ENCODE measurements at places on chromosomes 4 and X.

DNA sequence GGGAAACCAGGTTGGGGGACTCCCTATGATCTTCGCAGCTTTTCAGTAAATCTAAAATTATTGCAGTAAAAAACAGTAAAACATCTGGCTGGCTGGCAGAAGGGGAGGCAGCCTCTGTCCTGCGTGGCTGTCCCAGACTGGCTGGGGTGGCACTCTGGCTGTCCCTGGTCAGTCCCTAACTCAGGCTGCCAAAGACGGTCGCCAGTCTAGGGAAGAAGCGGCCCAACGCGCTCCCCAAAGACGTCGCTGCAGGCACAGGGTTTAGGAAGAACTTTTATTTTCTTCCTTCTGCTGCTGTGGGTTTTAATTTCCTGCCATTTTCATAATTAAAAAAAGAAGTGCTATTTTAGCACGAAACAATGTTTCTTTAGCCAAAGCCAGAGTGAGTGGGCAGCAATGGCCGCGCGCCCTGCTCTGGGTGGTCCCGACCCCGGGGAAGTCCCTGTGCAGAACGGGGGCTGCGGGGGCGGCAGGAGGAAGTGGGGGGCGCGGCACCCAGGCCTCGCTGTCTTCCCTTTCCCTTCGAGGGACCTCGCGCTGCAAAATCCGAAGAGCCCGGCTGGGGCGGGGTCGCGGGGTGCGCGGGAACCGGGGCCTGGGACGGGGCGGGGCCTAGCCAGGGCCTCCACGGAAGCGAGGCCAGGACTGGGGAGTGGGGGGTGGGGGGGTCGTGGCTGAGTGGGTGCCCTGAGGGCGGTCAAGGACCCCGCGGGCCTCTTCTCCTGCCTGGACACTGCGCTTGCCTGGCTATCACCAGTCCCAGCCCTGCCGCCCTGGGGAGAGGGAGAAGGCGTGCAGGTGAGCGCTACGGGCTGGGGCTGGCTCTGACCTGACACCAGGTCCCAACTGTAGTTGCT, 6.3 kb upstream of the LETM1 start:
- no peak for DNase-seq

GRCh38 chrX:106906361-106906760, 3.2 kb upstream of the RIPPLY1 start:
- DNase-seq: no peak

- DNase-seq: no peak
Observed at GRCh38 chrX:10158279-10159144, 1.7 kb downstream of the CLCN4 start.

DNA sequence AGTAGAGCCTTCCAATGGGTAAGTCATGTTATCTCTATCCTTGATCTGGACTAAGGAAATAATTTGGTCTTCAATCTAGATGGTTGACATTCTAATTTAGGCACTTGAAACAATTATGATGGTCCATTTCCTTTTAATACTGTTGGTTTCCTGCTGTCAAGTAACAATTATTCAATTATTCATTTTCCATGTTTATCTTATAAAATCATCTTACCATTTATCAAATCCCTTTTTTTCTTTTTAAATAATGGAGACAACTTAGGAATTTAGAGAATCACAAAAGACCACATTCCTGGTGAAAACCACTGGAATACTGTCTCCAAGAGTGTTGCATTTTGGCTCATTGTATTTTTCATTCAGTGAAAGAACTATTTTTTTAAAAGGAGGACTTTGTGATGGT, 148.7 kb upstream of the CTSO start:
- DNase-seq: no peak

- no peak for DNase-seq
Observed at GRCh38 chr4:54082168-54082567, 17.8 kb upstream of the CHIC2 start.

DNA sequence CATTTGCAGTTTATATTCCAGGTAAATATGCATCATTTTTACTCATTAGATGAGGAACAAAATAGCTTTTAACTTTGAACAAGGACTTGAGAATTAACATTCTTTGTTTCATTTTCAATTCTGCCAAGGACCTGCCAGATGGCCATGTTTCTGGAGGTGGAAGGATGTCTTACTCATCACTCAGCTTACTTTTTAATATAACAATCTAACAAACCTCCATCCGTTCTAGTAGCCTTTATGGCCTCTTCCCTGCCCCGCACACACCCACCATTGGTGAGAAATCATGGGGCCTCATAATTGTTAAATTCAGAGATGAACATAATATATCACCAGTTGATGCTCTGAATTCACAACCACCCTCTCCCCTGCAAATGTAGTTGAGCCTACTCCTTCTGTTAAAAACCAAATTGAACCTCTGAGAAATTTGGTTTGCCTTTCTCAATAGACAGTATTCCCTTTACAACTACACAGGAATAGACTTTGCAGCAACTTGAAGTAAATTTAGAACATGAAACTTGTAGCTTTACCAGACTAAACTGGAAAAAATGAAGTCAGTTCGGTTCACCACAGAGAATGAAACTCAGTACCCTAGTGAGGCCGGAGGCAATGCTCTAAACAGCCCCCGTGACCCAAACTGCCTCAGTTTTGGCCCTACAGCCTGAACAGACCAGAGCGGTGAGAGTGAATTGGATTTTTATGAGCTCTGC, 50.1 kb upstream of the ACSL4 start:
- no peak for DNase-seq

GRCh38 chrX:150651906-150652305, 41.3 kb upstream of the MTMR1 start:
- no peak for DNase-seq

DNA sequence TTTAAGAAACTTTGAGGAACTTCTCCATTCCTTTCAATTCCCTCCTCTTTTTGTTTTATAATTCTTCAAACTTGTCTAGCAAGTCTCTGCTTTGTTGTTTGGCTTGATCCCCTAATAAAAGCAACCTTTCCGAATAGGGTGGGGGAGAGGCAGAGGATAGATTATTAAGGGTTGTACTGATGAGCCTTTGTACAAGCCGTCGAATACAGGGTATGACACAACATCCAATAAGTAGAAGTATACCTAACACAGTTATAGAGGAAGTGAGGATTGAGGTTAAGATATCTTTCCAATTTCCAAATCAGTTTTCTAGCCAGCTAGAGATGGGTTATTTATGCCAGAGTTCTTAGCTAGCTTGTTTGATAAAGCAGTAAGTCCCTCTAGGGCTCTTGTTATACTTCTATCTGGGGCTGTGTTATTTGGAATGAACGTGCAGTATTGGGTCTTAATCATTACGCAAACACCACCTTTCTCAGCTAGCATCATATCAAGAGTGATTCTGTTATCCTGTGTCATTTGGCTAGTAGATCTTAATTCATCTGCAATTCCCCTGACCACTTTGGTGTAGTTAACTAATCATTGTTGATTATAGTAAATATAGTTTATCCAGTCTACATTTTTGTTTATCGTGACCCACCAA, 18.5 kb downstream of the METAP1 start:
- DNase-seq: no peak

- no peak for DNase-seq
Observed at GRCh38 chrX:149712831-149713230, 971 bp downstream of the MAGEA11 start.

DNA sequence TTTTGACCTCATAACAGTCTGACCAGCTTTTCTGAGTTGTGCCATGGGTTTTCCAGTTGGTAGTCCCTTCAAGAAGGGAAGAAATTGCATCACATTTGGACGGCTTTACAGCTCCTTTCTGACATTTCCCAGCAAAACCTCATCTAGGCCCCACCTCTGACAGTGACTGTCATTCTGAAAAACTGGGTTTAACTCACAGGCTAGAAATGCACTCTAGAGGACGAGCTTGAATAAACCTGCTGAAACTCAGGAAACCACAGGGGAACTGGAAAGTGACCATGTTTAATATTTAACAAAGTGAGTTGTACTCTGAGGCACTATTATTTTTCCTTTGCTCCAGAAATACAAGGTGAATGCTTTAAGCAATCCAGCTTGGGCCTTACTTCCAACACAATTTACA, 434.3 kb upstream of the RASGEF1B start:
- DNase-seq: no peak

DNA sequence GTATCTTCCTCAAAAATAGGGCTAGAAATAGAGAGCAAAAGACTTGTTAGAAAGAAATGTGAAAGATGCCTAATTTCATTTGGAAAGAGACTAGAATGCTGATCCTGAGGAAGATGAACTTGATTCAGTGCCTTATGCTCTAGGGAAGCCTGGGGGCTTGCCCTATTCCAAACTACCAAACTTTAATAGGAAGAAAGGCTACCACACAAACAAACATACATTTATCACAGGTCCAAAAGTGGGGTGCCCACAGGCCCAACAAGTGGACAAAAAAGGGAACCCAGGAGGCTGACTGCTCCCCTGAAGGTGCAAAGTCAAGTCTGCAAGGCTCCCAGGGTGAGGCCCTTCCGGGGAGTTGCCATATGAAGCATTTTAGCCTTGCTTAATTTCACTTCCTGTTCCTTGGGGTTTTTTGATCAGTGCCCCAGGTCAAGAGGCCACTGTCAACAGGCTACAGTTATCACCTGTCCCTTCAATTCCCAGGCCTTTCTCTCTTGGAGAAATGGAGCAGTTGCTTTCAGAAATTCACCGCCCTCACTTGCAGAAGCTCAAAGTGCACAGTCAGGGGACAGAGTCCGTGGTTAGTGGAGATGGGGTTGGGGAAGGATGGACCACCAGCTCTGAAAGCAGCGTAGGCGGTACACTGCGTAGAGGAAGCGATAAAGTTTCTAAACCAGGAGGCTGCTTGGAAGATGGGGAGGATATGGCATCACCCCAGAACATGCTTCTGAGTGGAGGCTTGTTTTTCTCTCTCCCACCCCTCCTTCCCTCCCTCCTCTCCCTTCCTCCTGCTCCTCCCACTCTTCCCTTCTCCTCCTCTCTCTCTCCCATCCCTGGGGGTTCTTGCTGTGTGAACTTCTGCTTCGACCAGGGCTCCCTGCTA, 36.4 kb downstream of the TMEM154 start:
- DNase-seq: peak; percentile 49

DNA sequence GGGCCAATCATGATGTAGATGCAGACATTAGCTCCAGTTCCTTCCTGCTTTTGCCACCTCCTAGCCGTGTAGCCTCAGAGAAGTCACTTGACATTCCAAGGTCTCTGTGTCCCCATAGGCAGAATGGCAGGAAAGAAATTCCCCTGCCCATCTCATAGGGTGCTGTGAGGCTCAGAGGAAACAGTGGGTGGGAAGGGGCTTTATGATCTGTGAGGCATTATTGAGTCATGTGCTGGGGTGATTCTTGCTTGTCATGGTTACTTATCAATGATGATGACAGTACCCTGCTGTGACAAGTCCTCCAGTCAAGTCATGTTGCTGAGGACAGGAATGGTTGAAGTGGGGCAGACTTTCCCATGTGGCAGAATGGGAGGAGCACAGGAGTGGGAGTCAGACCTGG, 63.7 kb downstream of the MSX1 start:
- DNase-seq: no peak

DNA sequence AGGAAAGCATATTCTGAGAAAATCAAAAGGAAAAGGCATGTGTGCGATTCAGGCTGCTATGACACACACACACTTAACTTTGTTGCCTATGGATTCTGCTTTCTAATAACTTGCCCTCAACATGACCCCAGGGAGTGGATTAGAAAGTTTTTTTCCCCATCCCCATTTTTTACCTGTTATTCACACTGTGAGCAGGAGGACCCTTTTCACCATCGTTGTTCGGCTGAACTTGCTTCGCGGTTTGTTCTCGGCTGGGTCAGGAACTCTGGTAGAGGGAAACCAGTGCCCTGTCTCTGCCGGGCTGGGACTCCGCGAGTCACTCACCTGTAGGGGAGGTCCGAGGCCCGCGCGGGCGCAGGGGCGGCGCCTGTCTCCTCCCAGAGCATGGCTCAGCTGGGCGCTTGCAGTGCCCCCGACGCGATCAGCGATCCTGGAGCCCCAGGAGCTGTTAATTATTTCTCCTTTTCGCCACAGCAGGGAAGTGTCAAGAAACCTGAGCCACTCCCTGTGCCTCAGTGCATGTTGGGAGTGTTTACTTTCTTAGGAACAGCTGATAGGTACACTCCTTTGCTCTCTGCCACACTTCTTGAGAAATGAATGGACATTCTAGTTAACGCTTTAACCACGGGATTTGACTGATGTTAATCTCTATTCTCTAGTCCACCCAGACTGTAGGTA, at the start of gene RASSF6:
Gene RASSF6 (minus strand): TSS at position 322 of the 678 bp plus-strand sequence. CDS start 8,641 bp downstream, outside the sequence.
- DNase-seq: no peak

DNA sequence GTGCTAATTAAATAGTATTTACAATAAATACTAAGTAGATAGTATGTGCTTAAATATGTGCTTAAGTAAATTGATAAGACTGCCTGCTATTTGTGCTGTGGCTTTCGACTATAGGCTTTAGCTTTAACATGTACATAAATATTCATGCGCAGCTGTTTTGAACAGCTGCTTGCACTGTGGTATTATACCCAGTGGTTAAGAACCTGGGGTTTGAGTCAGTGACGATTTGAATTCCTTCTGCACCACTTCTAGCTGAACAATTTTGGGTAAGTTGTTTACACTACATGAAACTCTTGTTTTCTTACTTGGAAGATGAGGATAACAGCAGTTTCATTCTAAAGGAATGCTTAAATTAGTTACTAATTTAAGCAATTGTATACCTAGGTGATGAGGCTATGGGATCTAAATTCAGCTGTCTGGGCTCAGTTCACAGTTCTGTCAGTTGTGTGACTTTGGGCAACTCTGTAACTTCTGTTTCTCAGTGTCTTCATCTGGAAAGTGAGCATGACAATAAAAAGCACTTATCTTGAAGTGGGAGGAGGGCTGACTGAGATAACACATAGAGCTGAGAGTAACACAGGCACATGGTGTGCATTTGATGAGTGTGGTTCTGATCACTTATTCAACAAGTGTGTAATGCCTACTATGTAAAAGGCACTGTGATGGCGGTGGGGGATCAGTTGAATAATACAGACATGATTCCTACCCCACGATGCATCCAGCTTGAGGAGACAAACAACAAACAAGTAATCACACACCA, 37.0 kb downstream of the HPGDS start:
- no peak for DNase-seq

GRCh38 chr4:78748381-78748780, 27.8 kb upstream of the BMP2K start:
- no peak for DNase-seq

DNA sequence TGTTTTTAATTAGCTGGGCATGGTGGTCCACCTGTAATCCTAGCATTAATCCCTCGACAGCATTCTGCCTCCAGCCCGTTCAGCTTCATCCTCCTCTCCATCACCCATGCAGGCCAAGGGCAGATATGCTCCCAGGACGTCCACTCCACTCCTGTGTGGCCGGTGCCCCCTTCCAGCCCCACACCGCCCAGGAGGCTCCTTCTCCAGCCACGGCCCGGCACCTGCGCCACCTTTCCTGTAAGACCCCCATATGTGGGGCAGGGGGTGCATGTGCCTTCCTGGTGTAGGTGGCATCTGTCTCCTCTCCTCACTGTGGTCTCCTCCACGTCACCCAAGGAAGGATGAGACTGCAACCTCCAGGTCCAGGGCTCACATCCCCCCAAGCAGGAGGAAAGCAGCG, 57.0 kb upstream of the MXD4 start:
- no peak for DNase-seq

Measured in activated CD4-positive, alpha-beta memory T cell treated with anti-CD3 and anti-CD28 coated beads, Interleukin-2, amount 10 ng/mL, durations not matched to agents 7 days and 5 days (primary cell).